ENCODE measurements at places on chromosomes 3 and 15.

DNA sequence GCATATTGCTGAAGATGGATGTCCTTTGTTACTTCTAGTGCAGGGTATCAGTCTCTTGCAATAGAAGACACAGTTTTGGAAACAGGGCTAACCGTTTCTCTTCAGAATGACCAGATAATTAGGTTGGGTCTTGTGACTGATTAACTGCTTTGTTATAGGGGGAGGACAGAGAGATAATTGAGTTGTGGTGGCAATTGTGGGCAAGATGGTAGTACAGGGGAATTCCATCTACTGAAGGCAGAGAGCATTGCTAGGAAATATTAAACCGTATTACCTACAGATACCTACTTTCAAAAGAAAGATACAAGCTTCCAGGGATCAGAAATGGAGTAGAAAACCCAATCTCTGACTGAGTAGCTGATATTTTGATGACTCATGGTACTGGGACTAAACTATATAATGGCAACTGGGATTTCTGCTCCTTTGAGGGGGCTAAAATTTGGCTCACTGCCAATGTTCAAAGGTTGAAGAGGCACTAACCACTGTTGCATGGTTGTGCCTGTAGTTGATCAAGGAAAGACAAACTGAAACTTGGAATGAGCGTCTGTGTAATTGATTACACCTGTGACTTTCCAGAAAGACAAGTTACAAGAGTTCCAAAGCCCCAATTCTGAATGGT lies 4.2 kb downstream of the PRR23B start:
- DNase-seq, result no peak

DNA sequence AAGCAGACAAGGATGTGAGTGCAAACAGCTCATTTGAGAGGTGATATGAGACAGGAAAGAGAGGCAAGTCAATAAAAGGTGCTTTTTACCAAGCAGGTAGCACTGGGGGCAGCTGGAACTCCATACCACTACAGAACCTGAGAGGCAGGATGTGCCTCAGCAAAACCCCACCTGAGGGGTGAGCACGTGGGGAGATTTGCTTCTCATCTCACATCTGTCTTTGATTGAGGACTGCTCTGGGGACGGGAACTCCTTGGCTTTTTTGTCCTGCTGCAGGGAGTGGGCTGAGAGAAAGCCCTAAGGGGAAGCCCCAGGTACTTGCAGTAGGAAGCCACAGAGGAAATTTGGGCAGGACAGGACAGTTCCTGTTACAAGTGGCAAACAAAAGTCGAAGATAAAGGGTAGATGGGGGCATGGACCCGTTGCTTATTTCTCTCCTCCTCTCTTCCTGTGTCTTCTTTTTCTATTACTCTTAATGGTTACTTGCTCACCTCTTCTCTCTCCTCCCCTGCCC lies 27.1 kb downstream of the CFAP161 start:
- no peak for DNase-seq

GRCh38 chr3:23776352-23776891 lies 29.3 kb upstream of the UBE2E1 start:
- DNase-seq, result no peak

DNA sequence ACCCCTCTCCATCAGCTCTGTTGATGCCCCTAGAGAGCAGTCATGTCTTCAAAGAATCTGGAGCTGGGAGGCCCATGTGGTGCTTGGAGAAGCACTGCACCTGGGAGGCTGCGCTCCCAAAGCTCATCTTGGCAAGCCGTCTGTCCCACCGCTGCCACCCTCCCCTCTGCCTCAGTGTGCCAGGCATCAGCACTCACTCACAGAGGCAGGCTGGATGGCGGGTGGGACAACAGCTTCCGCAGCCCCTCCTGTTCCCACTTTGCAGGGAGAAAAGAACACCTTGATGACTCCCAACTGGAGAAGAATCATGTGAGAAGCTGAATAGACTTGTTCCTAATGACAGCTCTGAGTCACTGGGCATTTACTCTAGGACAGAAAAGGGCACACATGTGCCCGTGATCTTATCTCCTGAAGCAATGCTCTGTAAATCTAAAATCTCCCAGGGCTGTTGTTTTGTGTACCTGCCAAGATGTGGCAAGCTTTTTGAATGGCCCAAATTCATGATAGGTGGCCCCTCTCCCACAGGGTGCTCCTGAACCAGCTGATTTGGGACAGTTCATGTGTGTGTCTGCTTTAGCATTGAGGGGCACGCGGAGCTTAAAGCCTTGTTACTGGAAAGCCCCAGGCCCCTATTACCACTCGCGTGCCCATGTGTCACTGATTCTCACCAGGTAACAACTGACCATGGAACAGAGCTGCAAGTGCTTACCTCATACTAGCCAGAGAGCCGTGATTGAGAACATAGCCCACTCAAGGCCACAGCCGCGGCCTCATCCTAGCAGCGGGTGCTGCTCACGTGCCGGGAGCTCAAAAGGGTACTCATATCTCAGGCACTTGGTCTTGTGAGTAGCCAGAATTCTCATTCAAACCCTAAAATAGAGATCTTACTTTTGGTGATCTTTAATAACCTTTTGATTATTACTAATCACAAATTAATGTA lies 104.4 kb downstream of the DNAJB8 start:
- no peak for DNase-seq

DNA sequence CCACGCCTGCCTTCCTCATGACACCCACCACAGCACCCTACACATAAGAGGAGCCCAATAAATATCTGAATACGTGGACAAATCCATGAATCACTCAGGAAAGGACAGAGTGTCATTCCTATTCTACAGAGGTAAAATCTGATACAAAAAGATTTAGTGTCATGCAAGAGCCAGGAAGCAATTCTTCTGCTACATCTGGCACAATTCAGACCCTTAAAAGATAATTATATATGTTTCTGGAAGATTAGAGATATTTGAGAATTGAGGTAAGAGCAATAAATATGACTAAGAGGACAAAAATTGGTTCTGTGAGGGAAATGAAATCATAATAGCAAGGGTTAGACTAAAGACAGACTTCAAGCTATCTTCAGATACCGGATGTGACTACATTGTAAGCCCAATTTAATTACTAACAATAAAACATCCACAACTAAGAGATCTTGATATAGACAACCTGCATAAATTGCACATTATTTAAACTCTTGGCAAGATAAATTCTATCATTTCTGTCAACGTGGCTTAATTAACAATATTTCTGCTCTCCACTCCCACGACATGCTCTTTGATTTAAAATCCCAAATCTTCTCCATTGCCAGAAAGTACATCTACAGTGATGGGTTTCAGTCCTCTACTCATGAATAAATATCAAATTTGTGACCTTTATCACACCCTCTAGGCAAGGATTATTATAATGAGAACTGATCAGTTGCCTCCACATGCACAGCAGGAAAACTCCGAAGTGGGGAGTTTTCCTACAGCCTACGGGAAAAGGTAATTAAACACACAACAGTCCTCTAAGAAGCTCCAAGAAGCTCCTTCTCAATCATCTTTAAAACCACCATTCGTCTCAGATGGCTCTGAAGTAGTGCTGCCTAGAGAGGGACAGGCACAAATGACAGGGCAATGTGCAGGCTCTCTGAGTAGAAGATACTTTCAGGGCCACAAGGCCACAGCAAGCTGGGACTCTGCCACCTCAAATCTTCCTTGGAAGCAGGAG lies 32.6 kb downstream of the MB21D2 start:
- DNase-seq, result no peak

All from nucleus accumbens (tissue), 56 donors.